ENCODE measurements at places on chromosomes 6 and 20.

- DNase-seq = no peak
These were observed 12.1 kb upstream of the PFDN4 start for GRCh38 chr20:54195483-54196472.

GRCh38 chr6:14316651-14317386 lies 199.2 kb downstream of the CD83 start:
- no peak for DNase-seq

GRCh38 chr20:20342066-20342465 lies 25.8 kb upstream of the INSM1 start:
- no peak for DNase-seq

- peak; percentile 41 for DNase-seq
These were observed 51.0 kb upstream of the TFAP2A start for GRCh38 chr6:10465629-10466499.

DNA sequence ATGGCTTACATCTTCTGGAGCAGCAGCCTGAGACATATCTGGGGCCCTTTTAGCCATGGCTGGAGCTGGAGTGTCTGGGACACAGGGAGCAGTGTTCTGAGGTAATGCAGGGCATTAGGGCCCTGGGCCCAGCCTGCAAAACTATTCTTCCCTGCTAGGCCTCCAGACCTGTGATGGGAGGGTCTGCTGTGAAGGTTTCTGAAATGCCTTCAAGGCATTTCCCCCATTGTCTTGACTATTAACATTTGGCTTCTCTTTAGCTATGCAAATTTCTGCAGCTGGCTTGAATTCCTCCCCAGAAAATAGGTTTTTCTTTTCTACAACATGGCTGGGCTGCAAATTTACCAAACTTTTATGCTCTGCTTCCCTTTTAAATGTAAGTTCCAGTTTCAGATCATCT lies 61.5 kb downstream of the EDN1 start:
- DNase-seq = no peak

DNA sequence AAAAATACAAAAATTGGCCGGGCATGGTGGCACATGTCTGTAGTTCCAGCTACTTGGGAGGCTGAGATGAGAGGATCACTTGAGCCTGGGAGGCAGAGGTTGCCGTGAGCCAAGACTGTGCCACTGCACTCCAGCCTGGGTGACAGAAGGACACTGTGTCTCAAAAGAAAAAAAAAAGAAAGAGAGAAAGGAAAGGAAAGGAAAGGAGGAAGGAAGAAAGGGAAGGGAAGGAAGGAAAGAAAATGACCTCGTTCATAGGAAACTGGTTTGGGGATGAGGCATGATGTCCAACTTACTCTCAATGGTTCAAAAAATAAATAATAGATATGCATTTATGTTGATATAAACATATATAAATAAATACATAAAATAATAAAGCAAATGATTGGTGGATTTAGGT lies 6.8 kb upstream of the BFSP1 start:
- no peak for DNase-seq

DNA sequence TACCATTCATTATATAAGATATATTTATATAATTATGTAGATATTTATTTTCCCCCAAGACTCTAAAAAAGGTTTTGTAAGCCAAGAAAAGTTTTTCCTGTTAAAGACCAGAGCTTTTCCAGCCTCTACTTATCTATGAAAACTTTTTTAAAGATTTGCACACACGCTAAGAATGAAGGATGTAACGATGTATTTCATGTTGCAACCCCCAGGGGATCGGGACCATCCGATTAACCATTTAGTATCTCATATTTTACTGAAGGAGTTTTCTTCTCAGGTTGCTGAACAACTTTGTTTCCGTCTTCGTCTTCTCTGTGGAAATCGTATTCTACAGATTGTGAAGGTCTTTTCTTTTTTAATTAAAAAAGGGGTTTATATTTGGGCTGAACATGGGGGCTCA lies 70.0 kb upstream of the SASH1 start:
- no peak for DNase-seq

- DNase-seq = no peak
These were observed 177.0 kb upstream of the KCNG1 start for GRCh38 chr20:51199920-51200319.

GRCh38 chr20:3727401-3728021 lies 5.0 kb upstream of the HSPA12B start:
- DNase-seq = peak; percentile 69

- DNase-seq = no peak
These were observed 304.9 kb upstream of the RNF24 start for GRCh38 chr20:4320291-4320690.

DNA sequence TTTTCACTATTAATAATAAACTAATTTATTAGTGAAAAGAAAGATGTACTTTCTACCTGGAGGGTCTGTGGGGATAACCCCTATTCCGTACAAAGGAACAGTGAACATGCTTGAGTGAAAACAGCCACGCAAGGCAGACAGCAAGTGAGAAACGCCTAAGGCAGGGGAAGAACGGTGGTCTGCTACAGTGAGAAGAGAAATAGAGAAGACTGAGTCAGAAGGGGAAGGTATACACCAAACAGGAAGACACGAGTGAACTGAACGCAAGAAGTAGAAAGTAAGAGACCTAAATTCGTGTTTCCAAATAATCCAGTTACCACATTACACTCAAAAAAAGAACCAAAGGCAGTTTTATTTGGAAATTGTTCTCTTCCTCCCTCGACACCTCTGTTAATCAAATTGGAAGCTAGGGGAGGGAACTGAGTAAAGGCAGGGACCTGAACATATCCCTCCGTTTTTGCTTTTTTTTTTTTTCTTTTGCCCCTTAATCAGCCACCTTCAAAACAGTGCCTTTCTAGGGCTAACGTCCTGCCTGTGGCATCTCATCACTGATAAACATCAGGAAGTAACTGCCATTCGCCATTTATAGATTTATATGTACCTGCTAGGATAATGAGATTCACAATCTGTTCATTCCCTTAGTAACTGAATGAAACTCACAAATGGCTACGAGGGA lies 48.9 kb downstream of the ATXN1 start:
- no peak for DNase-seq

DNA sequence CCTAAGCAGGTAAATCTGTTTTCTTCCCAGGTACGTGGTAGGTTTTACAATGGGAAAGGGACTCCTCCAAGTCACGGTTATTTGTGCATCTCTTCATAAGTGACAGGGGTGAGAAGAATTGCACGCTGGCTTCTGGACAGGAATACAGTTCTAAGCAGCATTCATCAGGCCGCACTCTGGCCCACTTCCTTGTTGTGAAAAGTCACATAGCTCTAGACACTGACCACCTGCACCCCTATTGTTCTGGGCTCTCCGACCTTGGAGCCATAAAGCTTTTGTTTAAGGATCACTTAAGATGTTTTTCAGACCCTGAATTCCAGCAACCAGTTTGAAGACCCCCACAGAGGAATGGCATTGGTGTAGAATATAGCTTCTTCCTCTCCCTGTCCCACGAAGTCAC lies 31.4 kb downstream of the RAMACL start:
- DNase-seq = no peak

DNA sequence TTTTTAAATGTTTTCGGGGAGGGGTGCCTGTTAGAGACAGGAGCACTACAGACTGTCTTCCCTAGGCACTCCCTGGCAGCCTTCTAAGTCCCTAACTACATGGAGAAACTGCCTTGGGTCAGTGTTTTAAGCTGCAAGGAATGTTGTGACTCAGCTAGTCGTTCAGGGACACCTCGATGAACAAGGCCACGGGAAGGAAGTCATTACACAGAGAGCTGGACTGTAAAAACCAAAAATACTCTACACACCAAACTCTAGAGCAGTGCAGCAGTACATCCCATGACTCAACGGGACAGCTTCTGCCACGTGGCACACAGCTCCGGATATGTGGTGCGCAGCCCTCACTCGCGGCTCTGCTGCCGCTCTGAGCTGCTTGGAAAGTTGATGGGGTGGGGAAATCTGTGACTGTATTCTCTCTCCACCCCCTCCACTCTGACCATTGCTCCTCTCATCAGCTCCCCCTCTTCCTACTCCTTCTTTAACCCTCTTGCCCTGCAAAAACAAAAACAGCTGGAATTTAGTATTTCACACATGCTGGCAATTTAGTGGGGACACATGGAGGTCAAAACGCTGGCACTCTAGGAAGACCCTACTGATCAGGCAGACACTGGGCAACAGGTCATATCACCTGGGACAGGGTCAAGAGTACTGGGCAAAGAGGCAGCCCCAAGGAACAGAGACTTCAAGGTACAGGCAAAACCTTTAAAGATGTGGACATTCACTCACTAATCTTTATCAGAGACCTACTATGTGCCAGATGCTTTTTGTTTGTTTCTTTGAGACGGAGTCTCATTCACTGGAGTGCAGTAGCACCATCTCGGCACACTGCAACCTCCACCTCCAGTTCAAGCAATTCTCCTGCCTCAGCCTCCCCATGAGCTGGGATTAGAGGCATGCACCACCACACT lies 10.9 kb upstream of the LPIN3 start:
- DNase-seq = peak; percentile 95

GRCh38 chr6:159163901-159164370 lies 5.3 kb upstream of the FNDC1 start:
- peak; percentile 34 for DNase-seq

DNA sequence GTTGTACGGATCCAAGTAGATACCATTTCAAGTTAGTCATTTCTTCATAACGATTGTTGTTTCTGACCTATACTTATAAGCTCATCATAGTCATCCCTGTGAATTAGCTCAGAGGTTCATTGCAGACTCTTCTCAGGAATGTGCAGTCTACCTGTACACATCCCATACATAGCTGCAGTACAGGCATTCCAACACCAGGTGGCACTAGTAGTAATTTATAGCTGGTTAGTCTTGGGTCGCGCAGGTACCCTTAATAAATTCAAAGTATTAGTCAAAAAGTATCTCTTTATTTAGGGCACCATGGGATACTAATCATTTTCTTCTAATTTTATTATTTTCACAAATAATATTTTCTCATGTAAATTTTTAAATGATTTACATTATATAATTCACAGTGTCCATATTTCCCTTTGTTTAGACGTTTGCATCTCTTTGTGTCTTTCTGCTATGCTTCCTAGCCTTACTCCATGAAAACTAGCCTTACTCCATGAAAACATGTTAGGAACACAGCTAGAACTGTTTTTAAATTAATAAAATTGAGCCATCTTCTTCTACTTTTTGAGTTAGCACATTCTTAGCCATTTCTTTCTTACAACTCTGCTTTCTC lies 128.6 kb upstream of the FAM83B start:
- peak; percentile 15 for DNase-seq

GRCh38 chr20:11553603-11554002 lies 364.1 kb upstream of the BTBD3 start:
- DNase-seq = peak; percentile 35

DNA sequence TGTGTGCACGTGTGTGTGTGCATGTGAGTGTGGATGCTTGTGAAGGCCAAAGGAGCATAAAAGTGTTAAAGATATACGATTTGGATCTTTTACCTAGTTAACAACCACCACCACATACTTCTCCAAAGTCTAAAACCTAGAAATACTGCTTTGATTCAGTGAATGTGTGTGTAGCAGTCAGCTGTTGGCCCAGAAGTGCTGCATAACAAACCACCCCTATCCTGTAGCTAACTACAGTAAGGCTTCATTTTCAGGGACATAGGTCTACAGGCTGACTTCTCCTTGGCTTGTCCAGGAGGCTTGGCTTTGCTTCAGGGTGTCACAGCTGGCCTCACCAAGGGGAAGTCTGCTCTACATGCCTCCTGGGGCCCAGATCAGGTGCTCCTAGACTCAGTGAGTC lies 2.4 kb upstream of the CST8 start:
- no peak for DNase-seq

GRCh38 chr6:144429753-144430152 lies 144.6 kb downstream of the UTRN start:
- no peak for DNase-seq

DNA sequence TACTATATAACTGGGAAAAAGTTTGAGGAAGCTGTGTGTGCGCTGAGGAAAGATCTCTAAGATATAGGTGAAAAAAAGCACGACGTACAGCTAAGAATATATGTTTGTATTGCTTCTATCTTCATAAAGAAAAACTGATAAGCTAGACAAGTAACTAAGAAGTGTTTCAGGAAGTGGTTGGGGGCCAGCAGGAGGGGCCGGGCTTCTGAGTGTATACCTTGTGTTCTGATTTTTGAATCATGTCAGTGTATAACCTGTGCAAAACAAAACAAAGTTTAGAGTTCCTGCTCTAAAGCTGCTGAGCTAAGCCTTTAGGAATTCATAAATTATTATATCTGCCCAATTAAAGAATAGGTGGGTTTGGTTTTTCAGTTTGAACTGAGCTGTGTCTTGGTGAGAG lies 7.9 kb upstream of the OSER1 start:
- DNase-seq = no peak

GRCh38 chr6:33886673-33887144 lies 82.9 kb upstream of the MLN start:
- peak; percentile 92 for DNase-seq

GRCh38 chr20:63787749-63788148 lies 43.3 kb downstream of the ZBTB46 start:
- no peak for DNase-seq

DNA sequence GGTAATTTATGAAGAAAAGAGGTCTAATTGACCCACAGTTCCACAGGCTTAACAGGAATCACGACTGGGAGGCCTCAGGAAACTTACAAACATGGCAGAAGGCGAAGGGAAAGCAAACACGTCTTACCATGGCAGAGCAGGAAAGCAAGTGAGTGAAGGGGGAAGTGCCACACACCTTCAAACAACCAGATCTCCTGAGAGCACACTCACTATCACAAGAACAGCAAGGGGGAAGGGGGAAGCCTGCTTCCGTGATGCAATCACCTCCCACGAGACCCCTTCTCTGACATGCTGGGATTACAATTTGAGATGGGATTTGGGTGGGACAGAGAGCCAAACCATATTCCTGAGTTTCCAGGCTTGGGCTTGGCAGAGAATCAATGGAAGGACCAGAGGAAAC lies 124.1 kb upstream of the RAB32 start:
- DNase-seq = no peak

- no peak for DNase-seq
These were observed 1.9 kb downstream of the TNFAIP3 start for GRCh38 chr6:137868721-137869548.

DNA sequence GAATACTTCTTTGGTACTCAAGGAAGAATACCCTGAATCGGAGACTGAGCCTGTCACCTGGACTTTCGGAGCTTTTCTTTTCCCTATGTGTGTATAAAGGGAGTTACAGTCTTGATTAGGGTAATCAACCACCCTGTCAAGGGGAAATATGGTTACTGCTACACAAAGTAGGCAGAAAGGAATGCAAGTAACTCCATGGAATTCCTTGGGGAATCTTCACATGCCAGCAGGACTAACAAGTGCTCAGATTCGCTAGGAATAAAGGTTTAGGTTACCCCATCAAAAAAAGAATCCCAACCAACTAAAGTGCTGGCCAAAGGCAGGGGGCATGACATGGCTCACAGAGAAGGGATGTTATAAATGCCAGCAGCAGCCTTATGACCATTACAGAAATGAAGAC lies 10.4 kb downstream of the KCNS1 start:
- peak; percentile 39 for DNase-seq

DNA sequence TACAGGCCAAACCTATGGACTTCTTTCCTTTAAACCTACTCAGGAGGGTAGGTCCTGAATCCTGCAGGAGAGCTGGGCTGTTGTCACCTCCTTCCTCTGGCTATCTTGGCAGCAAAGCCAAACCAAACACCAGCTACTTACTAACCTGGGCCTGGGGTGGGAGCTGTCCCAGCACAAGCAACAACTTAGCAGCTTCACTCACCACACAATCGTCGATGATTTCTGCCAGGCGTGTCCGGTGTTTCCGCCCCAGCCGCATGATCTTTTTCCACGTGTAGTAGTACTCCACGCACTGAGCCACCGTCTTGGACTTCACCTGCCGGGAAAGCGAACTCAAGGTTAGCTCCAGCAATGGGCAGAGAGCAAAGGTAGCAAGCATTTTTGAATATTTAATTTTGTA lies 25.4 kb upstream of the MRPS10 start:
- no peak for DNase-seq
